Natural killer cell treated with Interleukin-12 subunit alpha and Interleukin-12 subunit beta and Interleukin-15 and Interleukin-18, amount 100 ng/mL, for 72 hours (primary cell): ENCODE measurements at places on chromosomes 16 and 17. TPM values are rescaled to one million over a fixed set of nuclear protein-coding genes. Genes with fewer than 3 reads are reported as not detected.

DNA sequence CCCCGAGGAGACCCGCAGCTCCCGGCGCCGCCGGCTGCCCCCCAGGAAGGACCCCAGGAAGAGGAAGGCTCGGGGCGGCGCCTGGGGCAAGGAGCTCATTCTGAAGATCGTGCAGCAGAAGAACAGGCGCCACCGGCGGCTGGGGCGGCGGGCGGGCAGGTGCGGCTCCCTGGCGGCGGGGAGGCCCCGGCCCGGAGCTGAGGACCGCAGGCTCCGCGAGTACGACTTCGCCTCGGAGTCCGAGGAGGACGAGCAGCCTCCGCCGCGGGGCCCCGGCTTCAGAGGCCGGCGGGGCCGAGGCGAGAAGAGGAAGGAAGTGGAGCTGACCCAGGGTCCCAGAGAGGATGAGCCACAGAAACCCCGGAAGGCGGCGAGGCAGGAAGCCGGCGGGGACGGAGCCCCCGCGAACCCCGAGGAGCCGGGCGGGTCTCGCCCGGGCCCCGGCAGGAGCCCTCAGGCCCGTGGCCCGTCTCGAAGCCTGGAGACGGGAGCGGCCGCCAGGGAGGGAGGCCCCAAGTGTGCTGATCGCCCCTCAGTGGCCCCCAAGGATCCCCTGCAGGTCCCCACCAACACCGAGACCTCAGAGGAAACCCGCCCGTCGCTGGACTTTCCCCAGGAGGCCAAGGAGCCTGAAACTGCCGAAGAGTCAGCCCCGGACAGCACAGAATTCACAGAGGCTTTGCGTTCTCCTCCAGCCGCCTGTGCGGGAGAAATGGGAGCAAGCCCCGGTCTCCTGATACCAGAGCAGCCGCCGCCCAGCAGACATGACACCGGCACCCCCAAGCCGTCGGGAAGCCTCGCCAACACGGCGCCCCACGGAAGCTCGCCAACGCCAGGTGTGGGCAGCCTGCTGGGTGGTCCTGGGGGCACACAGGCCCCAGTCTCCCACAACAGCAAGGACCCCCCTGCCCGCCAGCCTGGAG lies 22.3 kb upstream of the ZFPM1 start:
- H3K27me3 ChIP-seq: no peaks in the 10 kb centered on the region
- peak; percentile 83 for DNase-seq
- H3K27ac ChIP-seq: peak overlapping the region; percentile 69

Gene CXCL16
- 22.6 TPM for total RNA-seq

GRCh38 chr16:65534121-65534528 lies 412.3 kb upstream of the CDH11 start:
- H3K27ac ChIP-seq: no peak overlapping the region
- H3K36me3 ChIP-seq: no peaks in the 10 kb centered on the region
- H3K27me3 ChIP-seq: no peaks in the 10 kb centered on the region
- DNase-seq: no peak
- no peak overlapping the region for H3K4me3 ChIP-seq

Gene ADGRG1
- total RNA-seq: 4.8 TPM

DNA sequence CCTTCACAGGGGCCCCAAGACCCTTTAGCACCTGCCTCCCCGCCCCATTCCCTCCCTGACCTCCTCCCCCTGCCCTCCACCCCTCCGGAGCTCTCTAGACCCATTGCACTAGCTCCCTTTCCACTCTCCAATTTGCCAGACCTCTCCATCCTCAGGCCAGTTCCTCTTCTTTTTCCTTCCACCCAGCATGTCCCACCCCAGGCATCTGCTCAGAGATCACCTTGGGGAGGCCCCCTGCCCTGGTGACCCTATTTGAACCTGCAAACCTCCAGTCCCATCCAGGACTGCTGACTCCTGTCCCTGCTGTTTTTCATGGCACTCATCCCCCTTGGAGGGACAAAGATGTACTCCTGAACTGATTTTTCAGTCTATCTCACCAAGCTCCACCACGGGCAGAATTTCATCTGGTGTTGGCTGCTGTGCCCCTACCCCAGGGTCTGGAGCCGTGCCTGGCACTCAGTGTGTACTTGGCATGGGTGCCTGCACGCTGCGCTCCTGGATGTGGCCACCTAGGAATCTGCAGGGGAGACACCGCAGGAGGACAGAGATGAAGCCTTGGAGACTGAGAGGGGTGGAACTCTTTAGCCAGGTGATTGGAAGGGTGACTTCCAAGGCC lies 85.6 kb upstream of the CACNG5 start:
- no peaks in the 10 kb centered on the region for H3K4me1 ChIP-seq
- no peak overlapping the region for H3K4me3 ChIP-seq

Gene SNF8
- 148 TPM for total RNA-seq

DNA sequence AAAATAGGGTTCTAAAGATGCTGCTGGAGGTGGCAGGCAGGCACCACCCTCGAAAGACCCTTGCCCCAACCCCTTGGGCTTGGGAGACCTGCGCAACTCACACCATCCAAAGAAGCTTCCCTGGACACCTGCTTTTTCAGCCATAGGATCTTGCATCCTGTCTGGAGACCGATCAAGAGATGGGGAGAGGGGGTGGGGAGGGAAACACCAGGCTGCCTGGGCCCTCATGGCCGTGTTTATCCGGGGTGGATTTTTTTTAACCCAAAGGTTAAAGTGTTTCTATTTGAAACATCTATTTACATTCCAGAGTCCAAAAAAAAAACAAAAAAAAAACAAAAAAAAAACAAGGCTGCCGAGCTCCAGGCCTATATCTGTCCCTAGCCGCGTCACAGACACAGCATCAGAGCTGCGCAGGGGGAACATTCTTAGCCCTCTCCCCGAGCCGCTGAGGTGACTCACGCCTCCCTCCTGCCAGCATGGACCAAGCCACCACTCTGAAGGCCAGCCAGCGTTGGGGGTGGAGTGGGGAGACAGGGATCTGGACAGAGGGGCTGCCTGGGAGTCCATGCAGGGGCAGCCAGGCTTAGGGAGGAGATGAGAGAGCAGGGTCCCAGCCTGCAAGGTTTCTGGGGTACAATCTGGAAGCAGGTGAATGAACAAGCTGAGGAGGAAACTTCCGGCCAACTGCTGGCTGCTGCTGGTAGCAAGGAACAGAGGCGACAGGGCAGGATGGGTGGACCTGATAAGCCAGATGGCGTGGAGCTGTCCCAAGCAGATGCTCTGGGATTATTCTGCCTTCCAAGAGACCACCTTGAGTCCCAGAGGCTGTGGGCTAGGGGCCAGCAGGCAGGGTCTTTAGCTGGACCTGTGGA lies 14.8 kb downstream of the HDAC5 start:
- H3K4me1 ChIP-seq: peaks cover 12% of the 10 kb centered on the region
- H3K36me3 ChIP-seq: no peaks in the 10 kb centered on the region
- H3K27me3 ChIP-seq: no peaks in the 10 kb centered on the region
- H3K4me3 ChIP-seq: no peak overlapping the region
- no peak overlapping the region for H3K27ac ChIP-seq

- no peak for DNase-seq
- peaks cover 4% of the 10 kb centered on the region for H3K4me1 ChIP-seq
- H3K27ac ChIP-seq: no peak overlapping the region
- H3K27me3 ChIP-seq: peaks cover 31% of the 10 kb centered on the region
Measured at GRCh38 chr17:16516594-16517051, 24.6 kb upstream of the LRRC75A start.

DNA sequence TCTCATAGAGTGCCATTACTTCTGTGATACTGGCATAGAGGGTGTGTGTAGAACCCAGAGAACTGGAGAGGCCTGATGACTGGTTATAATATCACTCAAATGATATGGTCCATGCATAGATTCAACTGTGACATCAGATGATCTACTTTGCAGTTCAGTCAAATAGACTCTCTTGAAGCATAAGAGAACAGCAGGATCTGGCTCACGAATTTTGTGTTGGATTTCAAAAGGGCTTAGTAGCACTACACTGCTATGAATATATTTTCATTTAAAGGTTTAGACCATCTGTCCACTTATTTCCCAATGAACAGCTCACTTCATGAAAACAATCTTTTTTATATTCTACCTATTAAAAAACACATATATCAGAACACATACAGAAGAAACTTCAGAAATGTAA lies 119.7 kb downstream of the KIF2B start:
- no peaks in the 10 kb centered on the region for H3K36me3 ChIP-seq
- H3K4me1 ChIP-seq: no peaks in the 10 kb centered on the region
- no peak for DNase-seq
- no peaks in the 10 kb centered on the region for H3K27me3 ChIP-seq
- no peak overlapping the region for H3K27ac ChIP-seq
- no peak overlapping the region for H3K4me3 ChIP-seq

DNA sequence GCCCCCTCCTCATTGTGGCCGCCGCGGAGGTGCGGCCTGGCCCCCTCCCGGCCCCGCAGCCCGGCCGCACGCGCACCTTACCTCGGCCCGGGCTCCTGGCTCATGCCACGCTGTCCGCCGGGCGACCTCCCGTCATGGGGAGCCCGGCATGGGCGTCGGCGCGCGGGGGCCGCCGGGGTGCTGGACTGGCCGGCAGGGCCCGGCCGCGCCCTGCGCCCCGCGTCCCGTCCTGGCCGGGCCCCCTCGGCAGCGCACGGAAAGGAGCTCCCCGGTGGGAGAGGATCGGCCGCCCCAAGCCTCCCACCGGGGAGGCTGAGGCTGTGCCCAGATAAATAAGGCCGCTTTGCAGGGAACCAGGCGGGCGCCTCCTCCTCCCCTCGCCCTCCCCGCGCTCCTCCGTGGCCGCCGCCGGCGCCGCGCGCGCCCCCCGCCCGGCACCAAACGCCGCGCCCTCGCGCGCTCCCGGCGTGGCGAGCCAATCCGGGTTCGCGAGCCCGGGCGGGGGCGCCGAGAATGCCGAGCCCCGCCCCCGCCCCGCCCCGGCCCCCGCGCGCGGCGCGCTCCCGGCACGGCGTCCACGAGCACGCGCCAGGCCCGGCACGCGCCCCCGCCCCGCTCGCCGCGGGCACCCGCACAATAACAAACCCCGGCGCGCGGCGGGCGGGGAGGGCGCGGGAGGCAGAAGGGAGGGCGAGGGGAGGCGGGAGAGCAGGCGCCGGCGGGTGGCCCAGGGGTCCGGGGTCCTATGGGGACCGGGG lies at the start of gene FBXL16:
TSS of gene FBXL16 (minus strand) at position 371 of the 758 bp plus-strand sequence. CDS start 8,396 bp downstream, outside the sequence.
- no peaks in the 10 kb centered on the region for H3K4me1 ChIP-seq
- H3K27ac ChIP-seq: no peak within 1 kb of the TSS
- no peak for DNase-seq
- H3K4me3 ChIP-seq: no peak within 1 kb of the TSS

- peaks cover 59% of the 10 kb centered on the region for H3K4me1 ChIP-seq
- H3K4me3 ChIP-seq: peak overlapping the region; percentile 11
- H3K27me3 ChIP-seq: no peaks in the 10 kb centered on the region
- H3K36me3 ChIP-seq: peaks cover 10% of the 10 kb centered on the region
- no peak for DNase-seq
Measured at GRCh38 chr16:14491861-14492529, 138.1 kb downstream of the PARN start.

- H3K36me3 ChIP-seq: no peaks in the 10 kb centered on the region
- DNase-seq: no peak
- H3K4me3 ChIP-seq: no peak overlapping the region
- no peaks in the 10 kb centered on the region for H3K27me3 ChIP-seq
- no peaks in the 10 kb centered on the region for H3K4me1 ChIP-seq
Measured at GRCh38 chr17:40506786-40507185, 5.4 kb upstream of the TNS4 start.

Gene NIP7
- 82.8 TPM for total RNA-seq

DNA sequence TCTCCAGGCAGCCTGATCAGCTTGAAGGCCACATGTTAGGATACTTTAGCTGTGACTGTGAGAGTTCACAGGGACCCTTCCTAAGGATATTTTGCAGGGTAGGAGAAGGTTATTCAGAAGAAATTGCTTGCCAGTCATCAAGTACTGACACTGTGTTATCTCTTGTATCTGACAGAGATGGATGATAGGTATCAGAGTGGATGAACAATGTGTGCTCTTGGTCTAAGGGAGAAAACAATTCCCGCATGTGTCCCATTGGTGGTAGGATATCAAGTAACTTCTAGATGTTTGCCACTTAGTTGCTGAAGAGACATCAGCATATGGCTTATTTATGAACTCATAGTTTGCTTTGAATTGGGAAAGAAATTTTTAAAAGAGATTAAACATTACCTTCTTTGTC lies 219.3 kb downstream of the SPECC1 start:
- H3K4me3 ChIP-seq: no peak overlapping the region
- no peak for DNase-seq
- H3K27ac ChIP-seq: no peak overlapping the region
- no peaks in the 10 kb centered on the region for H3K36me3 ChIP-seq
- H3K27me3 ChIP-seq: no peaks in the 10 kb centered on the region
- peaks cover 3% of the 10 kb centered on the region for H3K4me1 ChIP-seq

GRCh38 chr17:17297217-17297616 lies 6.0 kb upstream of the NT5M start:
- H3K27me3 ChIP-seq: peaks cover 9% of the 10 kb centered on the region
- H3K27ac ChIP-seq: no peak overlapping the region

Gene CHST4
- total RNA-seq: not detected

Gene KRTAP2-1
- not detected for total RNA-seq

GRCh38 chr16:265711-266110 lies 10.0 kb downstream of the RGS11 start:
- H3K4me1 ChIP-seq: peaks cover 14% of the 10 kb centered on the region
- no peaks in the 10 kb centered on the region for H3K36me3 ChIP-seq
- no peak for DNase-seq
- no peaks in the 10 kb centered on the region for H3K27me3 ChIP-seq
- H3K27ac ChIP-seq: no peak overlapping the region

GRCh38 chr17:57685499-57686132 lies 59.5 kb downstream of the CCDC182 start:
- no peaks in the 10 kb centered on the region for H3K36me3 ChIP-seq
- H3K27ac ChIP-seq: no peak overlapping the region
- no peak overlapping the region for H3K4me3 ChIP-seq

Gene CES3
- total RNA-seq: not detected

DNA sequence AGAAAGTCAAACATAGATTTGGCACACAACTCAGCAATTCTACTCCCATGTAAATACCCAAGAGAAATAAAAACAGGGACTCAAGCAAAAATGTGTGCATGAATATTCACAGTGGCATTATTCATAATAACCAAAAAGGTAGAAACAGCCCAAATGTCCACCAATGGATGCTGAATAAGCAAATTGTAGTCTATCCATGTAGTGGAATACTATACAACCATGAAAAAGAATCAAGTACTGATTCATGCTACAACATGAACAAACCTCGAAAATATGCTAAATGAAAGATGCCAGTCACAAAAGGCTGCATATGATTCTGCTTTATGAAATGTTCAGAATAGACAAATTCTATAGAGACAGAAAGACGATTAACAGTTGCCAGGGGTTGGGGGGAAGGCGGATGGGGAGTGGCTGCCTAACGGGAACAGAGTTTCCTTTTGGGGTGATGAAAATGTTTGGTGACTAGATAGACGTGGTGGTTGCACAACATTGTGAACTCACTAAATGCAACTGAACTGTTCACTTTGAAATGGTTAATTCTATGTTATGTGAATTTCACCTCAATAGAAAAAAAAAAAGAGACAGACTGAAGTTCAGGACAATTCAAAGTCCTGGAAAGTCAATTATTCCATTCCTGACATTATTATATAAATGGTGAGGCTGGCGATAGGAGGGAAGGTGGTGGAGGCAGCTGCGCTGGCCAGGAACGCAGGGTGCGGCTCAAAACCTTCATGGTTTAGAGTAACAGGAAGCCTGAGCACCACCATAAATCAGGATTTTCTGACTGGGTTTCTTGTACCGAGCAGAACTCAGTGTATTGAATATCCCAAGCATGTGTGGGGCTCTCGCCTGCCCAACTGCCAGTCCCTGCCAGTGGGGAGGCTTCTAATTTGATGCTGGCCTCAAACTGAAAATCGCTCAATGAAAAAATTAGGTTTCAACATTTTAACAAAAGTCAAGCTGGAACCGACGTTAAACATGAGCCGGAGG lies 300.9 kb downstream of the C16orf95 start:
- no peak overlapping the region for H3K27ac ChIP-seq
- no peaks in the 10 kb centered on the region for H3K36me3 ChIP-seq
- no peak for DNase-seq
- H3K4me3 ChIP-seq: no peak overlapping the region
- no peaks in the 10 kb centered on the region for H3K4me1 ChIP-seq
- H3K27me3 ChIP-seq: peaks cover 27% of the 10 kb centered on the region
